ENCODE measurements at places on chromosomes 11 and 22.
A peak's percentile ranks its signal among the peaks of the same experiment; 100 is the strongest.

- DNase-seq = no peak
Observed at GRCh38 chr22:28600546-28601143, 79.0 kb downstream of the TTC28 start.

DNA sequence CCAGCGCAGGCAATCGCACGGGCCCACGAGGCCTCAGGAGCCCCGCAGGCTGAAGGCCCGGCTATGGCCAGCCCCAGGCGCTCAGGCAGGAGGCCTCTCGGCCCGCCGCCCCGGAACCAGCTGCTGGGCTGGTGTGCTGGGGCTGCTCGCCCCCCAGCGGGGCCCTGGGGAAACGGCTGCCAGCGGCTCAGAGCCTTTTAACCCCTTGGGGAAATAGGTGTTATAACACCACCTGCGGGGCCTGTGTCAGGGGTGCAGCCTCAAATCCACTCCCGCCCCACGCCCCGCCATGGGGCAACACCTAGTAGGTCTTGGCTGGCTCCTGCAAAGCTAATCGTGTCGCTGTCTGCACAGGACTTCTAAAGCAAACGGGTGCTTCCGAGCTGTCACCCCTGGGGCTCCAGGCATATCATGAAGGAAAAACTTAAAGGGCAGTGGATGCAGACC lies 237.4 kb downstream of the TTC28 start:
- DNase-seq = peak; percentile 89

DNA sequence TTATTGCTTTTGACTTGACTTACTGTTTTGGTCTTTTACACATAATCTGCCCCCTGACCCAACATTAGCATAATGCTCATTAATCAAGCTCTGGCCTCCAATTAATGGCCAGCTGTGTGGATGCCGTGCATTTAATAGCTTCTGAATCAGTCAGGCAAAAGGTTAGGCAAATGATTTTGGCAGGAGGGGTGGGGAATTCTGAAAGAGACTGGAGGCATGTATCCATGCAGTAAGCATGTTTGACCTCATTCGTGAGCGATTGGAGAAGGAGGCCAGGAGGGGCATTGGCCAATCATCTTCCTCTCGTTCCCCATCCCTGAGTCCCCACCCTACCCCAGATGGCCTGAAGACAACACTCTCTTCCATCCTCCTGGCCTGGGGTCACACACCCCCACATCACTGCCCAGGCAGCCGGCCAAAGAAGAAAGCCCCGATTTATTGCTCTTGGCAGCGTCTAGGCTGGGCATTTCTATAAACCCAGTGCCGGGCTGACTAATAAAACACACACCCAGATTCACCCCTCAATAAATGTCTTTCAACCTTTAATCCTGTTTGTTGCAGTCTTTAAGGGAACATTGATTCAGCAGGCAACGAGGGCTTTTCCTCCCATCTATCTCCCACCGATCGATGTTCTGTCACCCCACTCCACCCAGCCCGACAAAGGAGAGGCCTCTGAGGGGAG lies 150.0 kb downstream of the OPCML start:
- DNase-seq = no peak

GRCh38 chr11:71927820-71928736 lies at the start of gene XNDC1N:
TSS of gene XNDC1N (minus strand) at chr11:71928594. CDS start at chr11:71923353, 5,241 bp downstream.
- peak; percentile 90 for DNase-seq

Data from nucleus accumbens (tissue), 56 donors.